ENCODE measurements at places on chromosomes 16 and 17.

GRCh38 chr16:4087990-4088577 lies 28.2 kb downstream of the ADCY9 start:
- DNase-seq: no peak

DNA sequence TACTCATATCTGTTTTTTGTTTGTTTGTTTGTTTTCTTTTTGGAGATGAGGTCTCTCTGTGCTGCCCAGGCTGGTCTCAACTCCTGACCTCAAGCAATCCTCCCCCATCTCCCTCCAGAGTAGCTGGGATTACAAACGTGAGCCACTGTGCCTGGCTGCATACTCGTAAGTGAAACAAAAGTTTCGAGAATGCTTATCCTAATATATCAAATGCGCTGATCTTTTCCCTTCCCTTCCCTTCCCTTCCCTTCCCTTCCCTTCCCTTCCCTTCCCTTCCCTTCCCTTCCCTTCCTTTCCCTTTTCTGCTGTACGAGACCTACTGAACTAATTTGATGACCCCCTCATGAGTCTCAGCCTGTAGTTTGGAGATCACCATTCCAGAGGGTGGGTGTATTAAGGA lies 122.1 kb downstream of the RGS9 start:
- DNase-seq: no peak

DNA sequence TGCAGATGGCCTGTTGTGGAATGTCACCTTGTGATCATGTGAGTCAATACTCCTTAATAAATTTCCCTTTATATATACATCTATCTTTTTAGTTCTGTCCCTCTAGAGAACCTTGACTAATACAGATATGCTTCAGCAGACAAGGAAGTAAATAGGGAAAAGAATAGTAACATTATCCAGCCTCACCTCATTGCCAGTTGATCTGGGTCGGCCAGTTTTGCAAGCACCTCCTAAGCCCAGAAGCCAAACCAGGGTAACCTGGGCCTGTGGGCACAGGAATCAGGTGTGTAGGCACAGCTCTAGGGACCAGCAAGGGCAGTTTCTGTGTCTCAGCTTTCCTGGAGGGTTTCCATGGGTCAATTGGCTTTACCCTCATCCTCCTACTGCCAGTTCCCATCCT lies 11.9 kb upstream of the CCL17 start:
- DNase-seq: no peak

- no peak for DNase-seq
Measured at GRCh38 chr16:71230122-71230845, at the start of gene HYDIN. Gene HYDIN, minus strand, starts transcription at chr16:71230722. Its CDS starts 43,827 bp downstream, at chr16:71186895.

DNA sequence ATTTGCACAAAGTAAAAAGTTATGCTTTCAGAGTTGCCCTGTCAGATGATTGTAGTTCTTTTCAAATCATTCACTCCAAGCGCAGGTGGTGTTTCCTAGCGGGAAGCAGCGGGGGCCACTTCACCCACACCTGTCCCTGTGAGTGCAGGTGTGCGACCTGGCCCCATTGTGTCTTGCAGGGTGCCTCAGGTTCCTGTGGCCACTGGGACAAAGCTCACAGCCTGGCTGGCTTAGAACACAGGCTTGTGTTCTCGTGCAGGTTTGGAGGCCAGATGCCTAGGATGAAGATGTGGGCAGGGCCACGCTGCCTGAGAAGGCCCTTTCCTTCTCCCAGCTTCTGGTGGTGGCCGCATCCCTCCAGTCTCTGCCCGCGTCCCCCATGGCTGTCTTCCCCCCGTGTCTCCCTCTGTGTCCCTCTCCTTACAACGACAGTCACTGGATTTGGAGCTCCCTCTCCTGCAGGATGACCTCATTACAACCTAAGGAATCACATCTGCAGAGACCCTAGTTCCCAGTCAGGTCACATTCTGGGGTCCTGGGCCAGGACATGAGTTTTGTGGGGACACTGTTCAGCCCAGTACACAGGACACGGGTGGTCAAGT lies 90.5 kb downstream of the NPIPB11 start:
- no peak for DNase-seq

GRCh38 chr17:50832864-50833381 lies 2.5 kb upstream of the WFIKKN2 start:
- no peak for DNase-seq

DNA sequence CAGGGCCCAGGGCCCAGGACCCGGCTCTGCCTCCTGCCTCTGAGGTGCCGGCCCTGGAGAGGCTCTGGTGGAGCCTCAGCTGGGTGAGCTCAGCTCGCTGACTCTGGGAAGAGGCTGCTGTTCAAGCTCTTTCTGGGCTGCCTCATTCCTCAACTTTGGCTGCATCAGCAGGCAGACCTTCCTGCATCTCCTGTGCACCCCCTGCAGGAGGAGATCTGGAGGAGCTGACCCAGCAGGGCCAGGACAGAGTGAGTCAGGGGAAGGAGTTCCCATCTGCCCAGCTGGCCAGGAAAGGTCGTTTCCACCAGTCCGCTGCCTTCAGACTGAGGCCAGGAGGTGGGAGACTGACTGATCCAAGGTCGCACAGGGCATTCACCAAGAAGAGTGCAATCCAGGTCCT lies 10.7 kb downstream of the CRHR1 start:
- DNase-seq: no peak

DNA sequence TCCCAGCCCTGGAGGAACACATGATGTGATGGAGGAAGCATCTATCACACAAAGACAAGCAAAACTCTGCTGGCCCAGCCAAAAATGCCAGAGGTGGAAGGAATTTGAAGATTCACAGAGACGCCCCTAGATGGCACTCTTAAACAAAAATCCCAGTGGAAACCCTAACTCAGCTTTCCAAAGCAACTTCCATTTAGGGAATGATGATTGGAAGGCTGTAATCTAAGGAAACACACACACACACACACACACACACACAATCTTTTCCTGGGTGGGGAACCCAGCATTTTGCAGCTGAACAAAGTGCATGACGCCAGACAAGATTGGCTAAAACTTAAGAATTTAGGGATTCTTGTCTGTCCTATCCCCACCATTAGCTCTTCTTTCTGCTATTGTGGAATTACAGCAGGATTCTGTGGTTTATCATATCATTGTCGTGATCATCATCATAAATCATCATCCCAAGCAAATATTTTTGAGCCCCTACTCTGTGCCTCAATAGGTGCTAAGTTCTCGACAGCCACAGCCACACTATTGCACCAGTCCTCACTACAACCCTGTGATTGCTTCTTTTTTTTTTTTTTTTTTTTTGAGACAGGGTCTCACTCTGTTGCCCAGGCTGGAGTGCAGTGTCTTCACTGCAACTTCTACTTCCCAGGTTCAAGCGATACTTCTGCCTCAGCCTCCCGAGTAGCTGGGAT lies 1.6 kb upstream of the LDAF1 start:
- no peak for DNase-seq

- no peak for DNase-seq
Measured at GRCh38 chr16:28069971-28070794, 6.7 kb upstream of the GSG1L start.

DNA sequence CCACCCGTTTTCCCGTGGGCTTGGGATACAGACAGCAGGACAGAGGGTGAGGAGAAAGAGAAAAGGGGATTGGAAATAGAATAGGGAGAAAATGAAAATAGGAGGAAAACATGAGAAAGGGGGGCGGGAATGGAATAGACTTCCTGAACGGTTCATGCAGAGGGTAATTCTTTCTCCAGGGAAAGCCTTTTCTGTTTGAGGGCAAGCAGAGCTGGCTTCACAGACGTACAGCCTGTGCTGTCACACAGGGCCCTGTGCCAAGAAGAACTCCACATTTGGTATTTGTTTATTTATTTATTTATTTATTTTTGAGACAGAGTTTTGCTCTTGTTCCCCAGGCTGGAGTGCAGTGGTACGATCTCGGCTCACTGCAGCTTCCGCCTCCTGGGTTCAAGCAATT lies 12.0 kb downstream of the MILR1 start:
- no peak for DNase-seq

DNA sequence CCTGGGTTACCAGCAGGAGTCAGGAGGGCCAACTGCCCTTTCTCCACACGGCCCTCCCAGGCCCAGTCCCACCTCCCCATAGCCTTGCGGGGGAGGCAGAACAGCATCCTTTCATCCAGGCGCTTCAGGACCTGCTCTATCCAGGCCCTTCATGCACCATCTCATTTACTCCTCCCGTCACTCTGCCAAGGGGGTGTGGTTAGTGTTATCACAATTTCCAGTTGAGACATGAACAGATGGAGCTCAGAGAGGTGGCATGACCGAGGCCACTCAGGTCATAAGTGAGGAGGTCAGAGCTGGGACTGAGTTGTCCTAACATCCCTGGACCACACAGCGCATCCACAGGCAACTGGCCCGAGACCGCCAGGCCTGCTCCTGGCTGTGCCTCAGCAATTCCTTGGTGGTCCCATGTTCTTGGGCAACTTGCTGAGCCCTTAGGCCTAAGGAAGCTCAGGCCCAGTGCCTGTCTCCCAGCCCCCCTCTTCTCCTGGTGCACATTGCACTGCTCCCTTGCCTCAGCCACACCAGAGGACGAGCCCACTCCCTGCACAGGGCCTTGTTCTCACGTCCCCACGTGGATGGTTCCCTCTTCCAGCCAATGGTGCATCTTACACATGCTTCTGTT lies 23.8 kb downstream of the C17orf100 start:
- DNase-seq: no peak

DNA sequence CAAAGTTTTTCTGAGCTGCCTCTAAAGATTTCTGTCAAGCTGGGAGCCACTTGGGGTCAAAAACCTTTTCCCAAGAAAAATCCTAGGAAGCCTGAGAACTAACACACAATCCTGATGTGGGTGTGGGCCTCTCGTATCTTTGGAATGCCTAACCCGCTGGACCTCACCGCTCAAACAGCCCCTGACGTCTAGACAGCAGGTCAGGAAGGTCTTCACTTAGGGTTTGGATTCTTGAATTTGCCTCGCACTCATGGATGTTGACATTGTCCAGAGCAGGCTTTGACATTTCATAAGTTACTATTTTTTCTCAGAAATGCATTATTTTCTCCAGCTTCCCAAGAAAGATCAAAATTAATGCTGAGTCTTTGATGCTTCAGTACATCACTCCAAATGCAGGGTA lies 18.9 kb downstream of the TEX2 start:
- no peak for DNase-seq

DNA sequence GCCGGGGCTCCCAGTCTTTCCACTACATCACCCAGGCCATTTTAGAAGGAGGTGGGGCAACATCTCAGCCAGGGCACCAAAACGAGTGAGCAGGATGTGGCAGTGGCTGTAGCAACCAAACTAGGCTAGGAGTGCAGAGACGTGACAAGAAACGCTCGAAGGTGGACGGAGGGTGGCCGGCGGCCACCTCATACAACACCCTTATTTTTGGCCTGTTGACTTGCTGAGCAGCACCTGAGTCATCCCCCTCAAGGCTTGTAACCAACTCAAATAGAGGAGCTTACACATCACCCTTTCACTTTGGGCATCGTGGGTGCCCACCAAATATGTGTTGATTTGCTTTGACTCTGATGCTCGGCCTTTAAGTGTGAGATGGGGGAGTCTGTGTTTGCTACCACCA lies 23.7 kb upstream of the SOX9 start:
- DNase-seq: no peak

GRCh38 chr17:9380361-9380760 lies 195.3 kb downstream of the STX8 start:
- DNase-seq: no peak

GRCh38 chr17:64331931-64332493 lies 58.6 kb downstream of the PECAM1 start:
- no peak for DNase-seq

DNA sequence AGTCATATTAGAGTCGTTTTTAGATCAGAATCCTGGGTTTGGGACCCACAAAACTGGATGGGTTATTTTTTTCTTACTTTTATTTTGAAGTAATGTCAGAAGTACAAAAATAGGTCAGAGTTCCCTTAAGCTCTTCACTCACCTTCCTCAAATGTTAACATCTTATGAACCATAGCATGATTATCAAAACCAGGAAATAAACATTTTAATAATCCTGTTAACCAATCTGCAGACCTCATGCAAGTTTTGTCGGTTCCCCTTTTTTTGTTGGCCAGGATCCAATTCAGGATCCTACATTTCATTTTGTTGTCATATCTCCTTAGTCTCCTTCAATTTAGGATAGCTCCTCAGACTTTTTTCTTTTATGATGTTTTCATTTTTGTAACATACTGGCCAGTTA lies 162.0 kb downstream of the CHD9 start:
- no peak for DNase-seq

GRCh38 chr16:65524997-65525396 lies 403.1 kb upstream of the CDH11 start:
- no peak for DNase-seq

DNA sequence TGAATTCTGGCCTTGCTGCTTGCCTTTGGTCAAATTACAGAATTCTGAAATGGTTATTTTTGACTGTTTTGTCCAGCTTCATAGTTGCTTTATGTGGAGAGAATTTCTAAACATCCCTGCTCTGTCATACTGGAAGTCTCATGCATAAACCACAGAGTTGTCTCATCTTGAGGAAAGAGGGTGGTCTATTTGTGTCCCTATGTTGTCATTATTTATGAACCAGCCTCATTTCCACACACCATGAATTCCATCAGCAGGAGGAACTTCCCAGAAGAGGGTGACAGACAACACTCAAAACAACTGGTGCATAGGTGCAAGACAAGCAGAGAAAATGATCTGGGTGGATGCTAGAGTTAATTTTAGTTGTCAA lies 525.8 kb upstream of the GOT2 start:
- no peak for DNase-seq

DNA sequence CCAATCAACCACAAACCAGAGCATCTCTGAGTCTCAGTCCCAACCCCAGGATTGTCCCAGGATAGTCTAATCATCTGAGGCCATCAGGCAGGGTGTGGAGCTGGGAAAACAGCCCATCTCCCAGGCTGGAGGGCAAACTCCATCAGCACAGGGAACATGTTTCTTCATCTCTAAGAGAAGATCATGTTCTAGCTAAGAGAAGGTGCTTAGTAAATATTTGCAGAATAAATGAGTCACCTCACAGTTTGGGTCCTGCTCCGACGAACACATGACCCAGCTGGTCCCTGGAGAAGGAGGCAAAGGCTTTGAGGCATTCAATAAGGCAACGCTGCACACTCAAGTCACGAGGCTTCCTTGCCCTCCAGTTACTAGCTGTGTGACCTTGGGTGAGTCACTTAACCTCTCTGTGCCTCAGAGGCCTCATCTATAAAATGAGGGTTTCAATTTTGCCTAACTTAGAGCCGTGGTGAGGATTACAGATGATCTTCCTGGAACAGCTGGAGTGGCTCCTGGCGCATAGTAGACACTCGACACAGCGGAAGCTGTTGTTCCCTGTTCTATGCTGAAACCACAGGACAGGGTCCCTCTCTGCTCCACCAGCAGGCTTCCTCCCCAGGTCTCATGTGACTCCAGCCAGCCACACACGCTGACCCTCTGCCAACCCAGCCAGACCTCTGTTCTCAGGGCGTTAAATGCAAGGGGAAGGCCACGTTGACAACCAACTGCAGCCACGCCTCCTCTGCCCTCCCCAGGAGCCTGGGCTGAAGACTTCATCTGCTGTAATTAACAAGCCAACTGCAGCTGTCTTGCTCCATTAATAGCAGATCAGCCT lies 10.3 kb upstream of the RPL38 start:
- DNase-seq: no peak

GRCh38 chr17:40121181-40122135 lies at the start of gene MSL1:
Gene MSL1, plus strand, starts transcription at chr17:40121971. Its CDS starts 642 bp downstream, at chr17:40122613.
- peak; percentile 75 for DNase-seq

Measured in stimulated activated CD8-positive, alpha-beta memory T cell treated with anti-CD3 and anti-CD28 coated beads, Interleukin-4, amount 100 ng/mL, for 1 hour (primary cell).